ENCODE measurements at places on chromosomes 1 and 21.

GRCh38 chr1:109531826-109532364 lies 7.8 kb upstream of the GPR61 start:
- DNase-seq = no peak

- no peak for DNase-seq
These were observed 3.4 kb downstream of the PLA2G2D start for GRCh38 chr1:20115916-20116315.

- no peak for DNase-seq
These were observed 2.4 kb upstream of the C1orf159 start for GRCh38 chr1:1118011-1118875.

DNA sequence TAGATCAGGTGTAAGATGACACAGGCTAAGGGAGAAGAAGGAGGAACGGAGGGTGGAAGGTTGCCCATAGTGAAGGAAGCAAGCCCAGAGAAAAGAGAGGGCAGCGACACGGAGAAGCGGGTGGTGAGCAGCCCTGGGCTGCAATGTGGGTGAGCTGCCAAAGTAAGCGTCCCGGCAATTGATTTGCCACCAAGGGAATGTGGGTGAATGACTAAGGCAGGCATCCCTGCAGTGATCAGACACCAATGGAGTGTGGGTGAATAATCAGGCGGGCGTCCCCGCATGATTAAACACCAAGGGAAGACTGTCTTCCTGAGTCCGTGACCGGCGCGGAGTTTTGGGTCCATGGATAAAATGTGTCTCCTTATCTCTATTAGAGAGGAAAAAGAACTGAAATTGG lies 79.6 kb downstream of the UCHL5 start:
- no peak for DNase-seq

DNA sequence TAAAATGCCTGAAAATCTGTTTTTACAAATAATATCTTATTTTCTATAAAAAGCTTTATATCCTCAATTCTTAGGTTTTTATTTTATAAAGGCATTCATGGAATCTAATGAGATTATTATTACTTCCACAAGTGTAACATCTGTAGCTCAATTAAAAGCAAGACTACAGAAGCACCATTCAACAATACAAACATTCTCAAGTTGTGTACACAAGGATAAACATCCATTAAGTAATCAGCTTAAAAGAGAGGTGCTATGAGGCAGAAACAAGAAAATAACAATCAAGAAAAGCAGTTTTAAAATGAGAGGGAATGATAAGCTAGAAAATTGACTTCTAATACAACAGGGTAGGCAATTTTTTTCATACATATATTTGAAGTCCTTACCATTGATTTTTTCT lies 326.1 kb downstream of the MRPL39 start:
- no peak for DNase-seq

DNA sequence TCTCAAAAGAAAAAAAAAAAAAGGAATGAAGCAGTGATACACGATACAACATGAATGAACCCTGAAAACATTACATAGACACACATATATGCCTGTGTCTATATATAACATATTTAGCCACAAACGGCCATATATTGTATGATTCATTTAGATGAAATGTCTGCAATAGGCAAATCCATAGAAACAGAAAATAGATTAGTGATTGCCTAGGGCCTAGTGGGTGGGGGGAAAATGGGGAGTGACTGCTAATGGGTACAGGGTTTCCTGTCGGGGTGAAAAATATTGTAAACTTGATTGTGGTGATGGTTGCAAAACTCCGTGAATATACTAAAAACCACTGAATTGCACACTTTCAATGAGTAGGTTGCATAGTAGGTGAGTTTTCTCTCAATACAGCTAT lies 6.0 kb upstream of the H6PD start:
- DNase-seq = no peak

DNA sequence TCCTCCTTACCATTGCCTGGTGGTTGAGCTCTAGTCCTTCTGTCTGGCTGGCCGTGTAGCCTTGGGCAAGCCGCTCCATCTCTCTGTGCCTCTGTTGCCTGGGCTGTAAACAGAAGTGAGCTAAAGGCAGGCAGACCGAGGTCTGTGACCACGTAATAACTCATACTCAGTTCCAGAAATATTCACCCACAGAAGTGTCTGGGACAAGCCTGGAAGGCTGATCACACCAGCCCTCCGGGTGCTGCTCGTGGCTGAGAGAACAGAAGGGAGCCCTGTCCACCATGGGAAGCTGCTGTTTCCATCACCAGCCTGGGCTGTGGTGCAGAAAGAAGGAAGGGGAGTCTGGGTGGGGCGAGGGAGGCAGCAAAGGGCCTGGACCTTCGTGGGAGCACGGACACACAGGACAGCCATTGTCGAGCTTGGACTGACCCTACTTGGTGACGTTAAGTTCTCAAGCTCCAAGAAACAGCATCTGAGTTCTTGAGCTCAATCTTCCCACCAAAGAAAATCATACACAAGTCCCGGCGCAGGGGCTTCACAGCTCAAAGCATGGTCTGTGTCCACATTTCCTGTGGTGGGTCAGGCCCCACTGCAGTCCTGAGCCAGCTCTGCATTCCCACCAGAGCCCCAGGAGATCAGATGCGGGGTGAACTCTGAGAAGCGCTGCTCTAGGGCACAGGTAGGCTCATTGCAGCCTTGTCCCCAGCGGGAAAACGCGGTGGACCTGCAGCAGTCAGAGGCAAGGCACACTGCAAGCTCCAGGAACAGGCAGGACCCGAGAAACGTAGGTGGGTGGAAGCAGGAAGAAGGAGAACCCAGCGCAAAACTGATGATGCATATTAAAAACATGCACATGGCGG lies 61.8 kb downstream of the RUNX3 start:
- DNase-seq = no peak
